ENCODE measurements at places on chromosomes 13 and 19.

DNA sequence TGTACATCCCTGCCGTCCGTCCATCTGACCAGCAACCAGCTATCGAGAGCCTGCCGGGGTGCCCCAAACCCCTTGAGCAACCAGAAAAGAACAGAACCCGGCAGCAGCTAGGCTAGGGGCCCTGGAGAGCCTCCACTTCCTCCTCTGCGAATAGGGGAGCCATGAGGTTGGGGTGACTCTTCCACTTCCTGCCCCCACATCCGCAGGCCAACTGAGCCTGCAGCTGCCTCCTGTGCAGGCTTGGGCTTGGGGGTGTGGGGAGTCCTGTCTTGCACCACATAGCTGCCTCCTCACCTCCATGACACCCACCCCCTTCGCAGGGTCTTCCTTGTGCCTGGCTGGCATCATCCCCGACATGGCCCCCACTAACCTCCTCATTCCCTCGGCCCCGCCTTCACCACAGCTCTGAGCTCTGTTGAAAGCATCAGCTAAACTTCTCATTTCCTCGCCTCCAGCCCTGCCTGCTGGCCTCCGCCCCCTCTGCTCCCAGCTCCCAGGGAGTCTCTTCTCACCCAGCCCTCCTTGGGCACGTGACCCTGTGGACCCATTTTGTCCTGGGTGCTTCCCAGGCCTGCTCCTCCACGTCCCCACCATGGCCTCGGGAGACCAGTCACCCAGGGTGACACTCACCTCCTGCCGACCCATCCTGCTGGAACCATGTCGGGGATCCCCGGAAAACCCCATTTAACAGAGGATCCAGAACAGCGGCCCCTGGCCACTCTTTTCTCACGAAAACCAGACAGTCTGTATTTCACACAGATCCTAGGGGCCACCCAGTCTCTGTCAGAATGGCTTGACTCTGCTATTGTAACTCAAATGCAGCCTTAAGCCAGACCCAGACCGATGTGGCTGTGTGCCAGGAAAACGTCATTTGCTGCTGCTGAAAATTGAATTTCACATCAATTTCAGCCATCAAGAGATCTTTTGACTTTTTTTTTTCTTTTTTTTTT lies 50.4 kb downstream of the MYO9B start:
- peak; percentile 59 for DNase-seq

DNA sequence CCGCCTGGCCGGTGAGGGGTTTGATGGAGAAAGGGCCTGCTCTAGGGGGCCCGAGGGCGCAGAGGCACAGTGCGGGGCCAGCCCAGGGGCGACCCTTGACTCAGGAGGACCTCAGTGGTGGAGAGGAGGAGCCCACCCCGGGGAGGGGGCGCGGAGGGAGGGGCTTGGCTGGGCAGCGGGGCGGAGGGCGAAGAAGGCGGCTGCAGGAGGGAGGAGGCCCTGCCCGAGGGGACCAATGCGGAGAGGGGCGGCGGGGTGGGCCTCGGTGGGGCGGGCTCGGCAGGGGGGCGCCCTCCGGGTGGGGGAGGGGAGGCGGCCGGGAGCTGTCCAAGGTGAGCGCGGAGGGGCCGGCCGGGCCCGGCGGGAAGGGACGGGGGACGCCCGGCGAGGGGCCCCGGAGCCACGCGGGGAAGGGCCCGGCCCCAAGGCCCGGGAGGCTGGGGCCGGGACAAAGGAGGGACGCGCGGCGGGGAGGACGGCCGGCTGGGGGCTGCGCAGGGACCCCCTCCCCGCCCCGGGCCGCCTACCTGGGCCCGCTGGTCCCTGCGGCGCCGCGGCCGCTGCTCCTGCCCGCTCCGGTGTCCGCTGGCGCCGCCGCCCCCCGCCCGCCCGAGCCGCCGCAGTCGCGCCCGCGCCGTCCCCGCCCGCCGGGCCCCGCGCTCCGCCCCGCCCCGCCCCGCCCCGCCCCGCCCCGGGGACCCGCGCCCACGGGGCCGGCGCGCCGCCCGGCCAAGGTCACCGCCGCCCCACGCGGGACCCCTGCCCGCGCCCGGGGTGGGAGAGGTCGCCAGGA lies at the start of gene DIRAS1:
DIRAS1 (minus strand) TSS at position 596 of the 793 bp plus-strand sequence. CDS start 3,566 bp downstream, outside the sequence.
- DNase-seq: no peak

GRCh38 chr13:95355494-95355893 lies 54.2 kb upstream of the ABCC4 start:
- no peak for DNase-seq

GRCh38 chr19:35144600-35145436 lies 1.8 kb downstream of the FXYD7 start:
- no peak for DNase-seq

- no peak for DNase-seq
Observed at GRCh38 chr13:33168321-33168960, 117.1 kb downstream of the STARD13 start.

GRCh38 chr13:38686577-38687245 lies at the start of gene FREM2:
Gene FREM2 (plus strand): TSS chr13:38687077. CDS start chr13:38687345, 268 bp downstream.
- no peak for DNase-seq

DNA sequence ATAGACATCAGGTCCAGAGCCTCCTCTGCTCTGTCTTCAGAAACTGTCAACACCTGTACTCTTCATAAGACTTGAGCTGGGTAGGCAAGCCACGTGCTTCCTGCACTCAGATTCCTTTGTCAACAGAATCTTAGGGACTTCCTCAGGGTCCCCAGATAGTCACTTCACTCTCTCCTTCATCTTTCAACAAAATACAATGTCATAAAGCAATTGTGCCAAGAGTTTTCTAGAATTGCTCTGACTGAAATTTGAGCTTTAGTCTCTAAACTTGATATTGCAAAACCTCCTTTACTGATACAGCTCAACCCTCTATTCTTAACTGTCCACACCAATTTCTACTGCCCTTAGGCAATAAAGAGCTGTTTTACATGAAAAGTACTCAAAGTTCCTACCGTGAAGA lies 179.9 kb downstream of the IRS2 start:
- no peak for DNase-seq

GRCh38 chr13:67776151-67776550 lies 546.0 kb upstream of the PCDH9 start:
- no peak for DNase-seq

DNA sequence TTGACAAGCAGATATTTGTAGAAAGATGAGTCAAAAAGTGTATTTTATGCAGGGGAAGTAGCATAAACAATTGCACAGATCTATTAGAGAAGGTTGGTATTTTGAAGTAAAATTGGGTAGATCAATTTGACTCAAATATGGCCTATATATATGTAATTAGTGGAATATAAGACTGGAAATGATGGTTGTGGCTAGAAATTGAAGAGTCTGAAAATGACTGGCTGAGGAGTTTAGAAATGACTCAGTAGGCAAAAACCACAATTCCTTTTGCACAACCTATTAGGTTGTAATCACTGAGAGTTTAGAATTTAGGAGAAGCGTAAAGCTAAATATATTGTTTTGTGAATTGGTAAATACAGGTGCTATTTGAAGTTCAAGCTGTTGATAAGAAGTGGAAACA lies 622.6 kb upstream of the PCDH20 start:
- no peak for DNase-seq

- DNase-seq: no peak
Observed at GRCh38 chr13:60511637-60512036, 114.6 kb downstream of the TDRD3 start.

DNA sequence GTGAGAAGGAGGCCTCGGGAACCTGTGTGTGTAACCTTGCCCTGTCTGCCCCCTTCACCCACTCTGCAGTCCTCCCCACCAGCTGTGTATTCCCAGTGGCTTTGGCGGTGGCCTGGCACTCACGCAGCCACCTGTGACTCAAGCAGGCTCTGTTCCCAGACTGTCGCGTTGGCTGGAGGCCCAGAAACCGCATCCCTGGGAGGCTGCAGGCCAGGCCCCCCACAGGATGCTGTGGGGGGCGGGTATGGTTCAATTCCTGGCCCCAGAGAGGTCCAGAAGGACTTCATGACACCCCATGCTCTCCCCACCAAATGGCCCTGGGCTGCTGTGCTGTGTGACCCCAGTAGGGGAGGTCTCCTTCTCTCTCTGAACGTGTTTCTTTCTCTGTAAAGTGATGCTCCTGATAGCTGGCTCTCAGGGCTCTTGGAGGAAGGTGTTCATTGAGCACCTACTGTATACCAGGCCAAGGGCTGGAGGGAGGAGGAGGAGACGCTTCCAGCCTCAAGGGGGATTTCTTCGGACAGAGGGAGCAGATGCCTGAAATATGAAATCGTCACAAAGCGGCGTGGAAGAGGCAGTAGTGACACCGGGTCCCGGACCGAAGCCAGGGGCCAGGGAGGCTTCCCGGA lies 1.9 kb upstream of the LINGO3 start:
- no peak for DNase-seq

DNA sequence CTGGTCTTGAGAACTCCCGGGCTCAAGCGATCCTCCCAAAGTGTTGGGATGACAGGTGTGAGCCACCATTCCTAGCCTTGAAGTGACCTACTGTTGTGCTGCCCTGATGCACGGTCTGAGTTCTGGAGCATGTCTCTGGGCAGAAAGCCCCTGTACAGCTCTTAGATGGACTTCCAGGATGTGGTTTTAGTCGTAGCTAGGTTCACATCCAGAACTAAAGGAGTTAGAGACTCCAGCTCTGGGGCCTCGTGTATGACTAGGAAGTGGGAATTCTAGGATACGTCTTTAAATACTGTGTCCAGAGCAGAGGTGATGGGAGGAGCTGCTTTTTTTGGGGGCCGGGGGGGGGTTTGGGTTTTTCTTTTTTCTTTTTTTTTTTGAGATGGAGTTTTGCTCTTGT lies 12.2 kb downstream of the UPF1 start:
- no peak for DNase-seq

GRCh38 chr19:7515645-7516151 lies at the start of gene ZNF358:
Gene ZNF358 (plus strand): TSS chr19:7516103. CDS start chr19:7519243, 3,140 bp downstream.
- DNase-seq: no peak

- no peak for DNase-seq
Observed at GRCh38 chr13:88144580-88144979, 473.4 kb downstream of the SLITRK5 start.

GRCh38 chr19:44856421-44857083 lies 10.5 kb downstream of the NECTIN2 start:
- DNase-seq: no peak

DNA sequence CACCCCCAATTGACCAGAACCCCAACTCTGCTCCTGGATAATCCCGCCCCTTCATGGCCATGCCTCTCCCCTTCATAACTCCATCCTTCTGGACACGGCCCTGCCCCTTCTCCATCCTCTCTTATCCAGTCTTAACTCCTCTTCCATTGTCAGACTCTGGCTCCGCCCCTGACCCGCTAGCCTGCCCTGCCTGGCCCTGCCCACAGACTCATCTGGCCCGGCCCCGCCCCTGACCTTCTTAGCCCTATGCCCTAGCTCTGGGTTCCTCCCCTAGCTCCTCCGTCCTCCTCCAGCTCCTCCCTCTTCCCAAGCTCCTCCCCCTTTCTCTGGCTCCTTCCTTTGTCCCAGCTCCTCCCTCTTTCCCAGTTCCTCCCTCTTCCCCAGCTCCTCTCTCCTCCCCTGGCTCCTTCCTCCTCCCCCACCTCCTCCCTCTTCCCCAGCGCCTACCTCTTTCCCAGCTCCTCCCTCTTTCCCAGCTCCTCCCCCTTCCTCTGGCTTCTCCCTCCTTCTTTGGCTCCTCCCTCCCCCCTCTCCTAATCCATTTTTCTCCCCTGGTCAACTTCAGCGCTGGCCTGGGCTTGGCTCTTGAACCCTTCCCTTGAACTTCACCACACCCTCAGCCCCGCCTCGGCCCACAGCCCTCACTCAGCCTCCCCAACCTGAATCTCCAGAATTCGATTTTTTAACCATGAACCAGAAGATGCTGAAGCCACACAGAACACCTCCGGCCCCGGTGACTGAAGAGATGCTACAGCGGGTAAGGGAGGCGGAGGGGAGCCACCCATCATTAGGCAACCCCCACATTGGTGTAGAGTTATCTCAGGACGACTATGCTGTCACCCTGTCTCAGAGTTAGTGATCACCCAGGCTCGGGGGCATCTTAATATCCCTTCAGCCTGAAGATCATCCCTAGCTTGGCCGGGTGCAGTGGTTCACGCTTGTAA lies 9.2 kb upstream of the ZNF358 start:
- no peak for DNase-seq

GRCh38 chr13:41546372-41547190 lies 89.2 kb downstream of the RGCC start:
- no peak for DNase-seq

- no peak for DNase-seq
Observed at GRCh38 chr13:27035892-27036235, 135.7 kb downstream of the USP12 start.

DNA sequence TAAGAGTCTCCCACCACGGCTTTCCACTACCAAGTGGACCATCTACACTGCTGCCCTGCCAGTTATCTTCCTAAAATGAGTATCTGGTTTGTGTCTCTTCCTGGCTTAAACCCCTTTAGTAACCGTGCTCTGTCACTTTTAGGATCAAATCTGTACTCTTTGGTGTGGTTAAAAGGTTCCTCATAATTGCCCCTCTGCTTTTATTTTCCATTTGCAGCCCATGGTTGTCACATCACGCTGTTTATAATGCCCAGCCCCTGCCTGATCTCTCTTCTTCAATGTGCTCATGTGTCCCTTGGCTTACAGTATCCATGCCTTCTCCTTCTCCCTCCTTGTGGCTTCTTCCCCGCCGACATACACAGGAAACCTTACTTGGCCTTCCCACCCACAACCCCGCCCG lies 100.1 kb downstream of the DGKH start:
- DNase-seq: no peak

DNA sequence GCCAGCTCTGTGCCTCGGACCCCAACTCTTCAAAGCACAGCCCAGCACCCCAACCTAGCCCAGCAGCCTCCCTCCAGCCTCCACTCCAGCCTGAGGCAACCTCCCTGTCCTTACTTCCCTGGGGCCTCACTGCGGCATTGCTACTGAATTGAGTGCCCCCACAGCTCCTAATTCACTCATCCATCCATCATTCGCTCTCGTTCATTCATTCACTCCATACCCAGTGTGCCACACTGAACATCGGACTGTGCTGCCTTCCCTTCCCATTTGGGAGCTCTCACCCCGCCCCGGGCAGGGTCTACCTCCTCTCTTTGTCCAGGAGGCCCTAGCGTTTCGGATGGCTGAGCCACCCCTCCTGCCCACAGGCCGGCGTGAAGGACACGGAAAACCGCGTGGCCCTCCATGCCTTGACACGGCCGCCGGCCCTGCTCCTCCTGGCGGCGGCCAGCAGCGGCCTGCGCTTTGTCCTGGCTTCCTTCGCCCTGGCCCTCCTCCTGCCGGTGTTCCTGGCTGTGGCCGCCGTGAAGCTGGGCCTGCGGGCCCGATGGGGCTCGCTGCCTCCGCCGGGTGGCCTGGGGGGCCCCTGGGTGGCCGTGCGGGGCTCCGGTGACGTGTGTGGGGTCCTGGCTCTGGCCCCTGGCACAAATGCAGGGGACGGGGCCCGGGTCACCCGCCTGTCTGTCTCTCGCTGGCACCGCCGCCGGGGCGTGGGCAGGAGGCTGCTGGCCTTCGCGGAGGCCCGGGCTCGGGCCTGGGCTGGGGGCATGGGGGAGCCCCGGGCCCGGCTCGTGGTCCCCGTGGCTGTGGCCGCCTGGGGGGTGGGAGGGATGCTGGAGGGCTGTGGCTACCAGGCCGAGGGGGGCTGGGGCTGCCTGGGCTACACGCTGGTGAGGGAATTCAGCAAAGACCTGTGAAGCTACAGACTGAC lies 1.3 kb downstream of the NAT14 start:
- no peak for DNase-seq
